ENCODE measurements at places on chromosomes 3 and 15. TPM values are rescaled to one million over a fixed set of nuclear protein-coding genes. Genes with fewer than 3 reads are reported as not detected.

The FBXL22 gene
- total RNA-seq = 0.60 TPM

The ADCY5 gene
- 0.10 TPM for total RNA-seq

The SEMA3G gene
- total RNA-seq = 0.12 TPM

The PP2D1 gene
- not detected for total RNA-seq

The UACA gene
- total RNA-seq = 47.0 TPM

DNA sequence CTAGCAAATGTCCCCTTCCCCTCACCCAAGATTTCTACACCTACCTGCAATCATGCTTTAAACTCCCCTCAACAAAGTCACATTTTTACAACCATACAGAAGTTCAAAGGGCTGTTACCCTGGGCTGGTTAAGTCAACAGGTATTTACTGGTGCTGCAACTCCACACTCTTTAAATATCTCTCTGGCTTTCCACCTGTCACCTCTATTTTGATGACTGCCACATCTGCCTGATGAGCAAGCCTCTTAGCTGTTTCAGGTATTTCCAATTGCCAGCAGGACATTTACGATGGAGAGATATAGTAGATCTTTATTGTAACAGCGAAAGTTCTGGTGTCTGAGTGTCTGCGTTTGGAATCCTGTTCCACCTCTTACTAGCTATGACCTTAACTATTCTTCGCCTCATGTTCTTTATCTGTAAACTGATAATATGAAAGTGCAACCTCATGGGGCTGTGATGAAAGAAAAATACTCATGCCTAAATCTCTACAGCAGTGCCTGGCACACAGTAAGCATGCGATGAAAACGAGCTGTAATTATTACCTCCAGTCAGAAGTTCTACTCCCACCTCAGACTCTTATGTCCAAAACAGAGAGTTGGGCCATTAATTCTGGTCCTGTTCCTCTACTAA is 44.2 kb upstream of the TPM1 start:
- no peak for DNase-seq

GRCh38 chr15:89569090-89569745 is 6.1 kb upstream of the TICRR start:
- DNase-seq = no peak

DNA sequence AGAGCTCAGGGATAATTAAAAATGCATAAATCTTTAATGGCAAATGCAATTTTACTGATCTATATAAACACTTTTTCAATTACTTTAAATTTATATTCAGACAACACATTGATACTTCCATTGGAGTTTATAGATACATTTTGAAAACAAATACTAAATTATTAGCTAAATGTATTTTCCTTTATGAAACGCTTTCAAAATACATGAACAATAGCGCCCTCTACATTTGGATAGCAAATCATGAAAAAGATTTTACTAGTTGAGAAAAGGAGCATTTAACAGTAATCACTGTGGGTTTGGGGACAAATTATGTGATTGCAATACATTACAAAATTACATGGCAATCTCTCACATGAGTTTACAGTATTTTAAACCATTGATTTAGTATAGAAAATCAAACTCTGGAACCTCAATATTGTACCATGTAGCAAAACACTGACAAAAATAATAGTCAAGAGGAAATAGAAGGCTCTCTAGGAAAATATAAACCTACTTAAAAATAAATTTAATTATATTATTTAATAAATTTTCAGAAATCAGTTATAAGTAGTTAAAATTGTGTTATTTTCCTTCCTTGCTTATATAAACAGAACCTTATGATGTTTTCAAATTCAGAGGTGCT is 207.9 kb downstream of the ZIC1 start:
- no peak for DNase-seq

DNA sequence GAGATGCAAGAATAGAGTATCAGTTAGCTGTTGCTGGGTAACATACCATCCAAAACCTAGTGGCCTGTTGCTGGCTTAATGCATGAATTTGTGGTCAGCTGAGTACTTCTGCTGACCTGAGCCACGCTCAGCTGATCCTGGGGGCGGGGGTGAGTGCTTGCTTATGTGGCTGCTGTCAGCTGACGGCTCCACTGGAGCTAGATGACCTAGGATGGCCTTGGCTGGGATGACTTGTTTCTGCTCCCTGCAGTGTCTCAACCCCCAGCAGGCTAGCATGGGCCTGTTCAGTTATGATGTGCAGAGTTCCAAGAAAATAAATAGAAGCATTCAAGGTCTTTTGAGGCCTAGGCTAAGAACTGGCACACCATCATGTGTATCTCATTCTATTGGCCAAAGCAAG is 63.9 kb downstream of the FBLN2 start:
- peak; percentile 12 for DNase-seq

- no peak for DNase-seq
Observed at GRCh38 chr3:171896316-171896715, 53.2 kb downstream of the TMEM212 start.

DNA sequence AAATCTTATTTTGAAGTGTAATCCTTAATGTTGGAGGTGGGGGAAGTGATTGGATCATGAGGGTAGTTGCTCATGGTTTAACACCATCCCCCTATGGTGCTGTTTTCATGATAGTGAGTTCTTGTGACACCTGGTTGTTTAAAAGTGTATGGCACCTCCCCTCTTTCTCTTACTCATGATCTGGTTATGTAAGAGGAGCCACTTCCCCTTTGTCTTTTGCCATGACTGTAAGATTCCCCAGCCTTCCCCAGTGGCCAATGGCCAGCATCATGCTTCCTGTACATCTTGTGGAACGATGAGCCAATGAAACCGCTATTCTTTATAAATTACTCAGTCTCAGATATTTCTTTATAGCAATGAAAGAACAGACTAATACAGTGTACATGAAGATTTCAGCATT is 39.8 kb upstream of the GMNC start:
- no peak for DNase-seq

- no peak for DNase-seq
Observed at GRCh38 chr3:17307887-17308286, 423.1 kb downstream of the PLCL2 start.

DNA sequence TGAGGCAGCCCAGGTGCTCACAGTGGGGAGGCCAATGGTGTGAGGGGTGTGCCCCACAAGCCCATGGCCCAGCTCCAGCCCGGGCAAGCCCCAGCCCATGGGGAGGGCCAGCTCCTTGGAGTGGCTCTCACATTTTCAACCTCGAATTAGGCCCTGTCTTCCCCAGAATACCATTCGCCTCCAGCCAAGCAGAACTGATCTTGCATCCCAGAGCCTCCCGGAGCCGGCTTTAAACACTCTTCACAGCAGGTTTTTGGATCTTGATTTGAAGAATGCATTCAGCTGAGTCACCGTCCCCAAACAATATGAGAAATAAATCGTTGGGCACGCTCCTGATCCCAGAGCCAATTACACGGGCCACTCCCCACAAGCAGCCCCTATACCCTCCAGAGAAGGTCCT is 23.7 kb downstream of the TPRA1 start:
- DNase-seq = no peak
